Astrocyte (in vitro differentiated cells and primary cell): ENCODE measurements at places on chromosomes 3 and 15.

DNA sequence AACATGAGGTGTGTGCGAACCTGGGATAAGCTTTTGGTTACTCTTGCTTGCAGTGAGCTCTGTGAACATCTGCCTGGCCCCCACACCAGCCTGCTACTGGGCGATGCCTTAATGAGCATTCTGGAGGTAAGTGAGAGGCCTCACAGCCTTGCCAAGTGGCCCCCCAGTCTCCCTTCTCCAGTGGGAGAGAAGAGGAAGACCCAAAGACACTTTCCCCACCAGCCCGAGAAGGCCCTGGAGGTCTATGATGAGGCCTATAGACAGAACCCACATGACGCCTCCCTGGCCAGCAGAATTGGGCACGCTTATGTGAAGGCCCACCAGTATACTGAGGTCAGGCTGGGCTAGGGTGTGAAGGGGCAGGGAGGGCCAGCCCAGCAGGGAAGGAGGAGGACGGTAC lies 22.5 kb downstream of the TTC21A start:
- DNase-seq = no peak

DNA sequence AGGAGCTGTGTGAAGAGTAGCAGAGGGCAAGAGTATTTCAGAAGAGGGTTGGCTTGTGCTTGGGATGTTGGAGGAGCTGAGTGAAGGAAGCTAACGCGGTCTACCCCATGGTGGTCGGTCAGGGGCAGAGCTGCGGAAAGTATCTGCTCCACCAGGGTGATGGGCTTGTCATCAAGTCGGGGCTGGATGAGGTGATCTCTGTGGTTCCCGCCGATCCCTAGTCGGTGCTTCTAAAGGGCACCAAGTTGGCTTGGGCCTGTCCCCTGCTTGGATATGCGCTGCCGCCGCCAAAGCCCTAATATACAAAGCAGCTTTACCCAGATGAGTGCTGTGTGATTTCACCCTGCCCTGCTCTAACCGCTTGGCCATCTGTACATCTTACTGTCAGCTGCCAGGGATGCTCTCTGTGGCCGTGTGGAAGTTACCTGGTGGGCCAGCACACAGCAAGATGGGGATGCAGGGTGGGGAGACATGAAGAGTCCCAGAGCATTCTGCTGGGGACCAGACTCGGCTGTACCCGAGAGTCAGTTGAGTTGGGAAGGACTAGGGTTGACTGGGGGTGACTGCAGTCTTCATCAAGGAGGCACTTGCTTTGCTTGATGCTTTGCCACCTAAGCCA lies 226.1 kb upstream of the BHLHE40 start:
- DNase-seq = no peak

GRCh38 chr3:114741066-114741465 lies 406.0 kb downstream of the ZBTB20 start:
- no peak for DNase-seq

GRCh38 chr15:75989045-75989444 lies 23.2 kb downstream of the NRG4 start:
- no peak for DNase-seq

- no peak for DNase-seq
Measured at GRCh38 chr15:63322541-63322940, 45.1 kb downstream of the APH1B start.

DNA sequence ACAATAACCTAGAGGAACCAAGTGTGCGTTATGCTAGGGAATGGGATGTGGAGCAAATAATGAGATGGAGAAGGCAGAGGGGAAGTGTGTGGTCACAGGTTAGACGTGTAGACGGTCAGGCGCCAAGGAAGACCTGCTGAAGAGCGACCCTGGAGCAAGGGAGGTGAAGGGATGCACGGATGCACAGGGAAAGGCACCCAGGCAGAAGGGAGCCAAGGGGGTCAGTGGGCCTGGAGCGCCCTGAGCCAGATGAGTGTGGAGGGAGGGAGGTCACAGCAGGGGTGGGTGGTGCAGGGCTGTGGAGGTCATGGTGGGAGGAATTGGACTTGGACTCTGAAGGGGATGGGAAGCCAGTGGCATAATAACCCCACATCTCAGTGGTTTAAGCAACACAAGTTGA lies 70.2 kb downstream of the SLC6A1 start:
- no peak for DNase-seq

- peak; percentile 18 for DNase-seq
Measured at GRCh38 chr3:151468284-151468917, 7.5 kb upstream of the IGSF10 start.

DNA sequence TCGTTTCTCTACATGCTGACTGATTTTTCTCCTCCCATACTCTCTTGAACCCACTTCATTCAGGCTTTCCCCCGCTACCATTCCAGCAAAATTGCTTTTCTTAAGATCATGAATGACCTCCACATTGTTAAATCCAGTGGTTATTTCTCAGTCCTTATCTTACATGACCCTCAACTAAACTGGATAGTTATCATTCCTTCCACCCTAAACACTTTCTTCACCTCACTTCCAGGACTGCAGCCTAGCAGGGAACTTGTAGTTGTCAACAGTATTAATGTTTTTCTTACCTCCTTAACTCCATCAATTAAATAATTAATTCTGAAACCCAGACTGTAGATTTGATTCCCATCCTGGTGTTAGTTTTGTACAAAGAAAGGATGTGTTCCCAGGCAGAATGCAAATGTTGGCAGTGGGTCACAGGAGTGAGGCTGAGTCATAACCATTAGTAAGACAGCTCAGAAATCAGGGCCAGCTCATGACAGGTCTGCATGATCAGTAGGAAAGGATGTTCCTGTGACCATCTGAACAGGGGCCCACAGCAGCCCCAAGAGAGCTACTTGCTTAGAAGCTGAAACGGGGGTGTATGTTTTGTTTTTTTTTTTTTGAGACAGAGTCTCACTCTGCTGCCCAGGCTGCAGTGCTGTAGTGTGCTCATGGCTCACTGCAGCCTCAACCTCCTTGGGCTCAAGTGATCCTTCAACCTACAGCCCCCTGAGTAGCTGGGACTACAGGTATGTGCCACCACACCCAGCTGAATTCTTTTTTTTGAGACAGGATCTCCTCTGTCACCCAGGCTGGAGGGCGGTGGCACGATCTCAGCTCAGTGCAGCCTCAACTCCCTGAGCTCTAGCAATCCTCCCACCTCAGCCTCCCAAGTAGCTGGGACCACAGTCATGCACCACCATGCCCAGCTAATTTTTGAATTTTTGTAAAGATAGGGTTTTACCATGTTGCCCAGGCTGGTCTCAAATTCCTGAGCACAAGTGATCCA lies 9.1 kb downstream of the BCL2L10 start:
- DNase-seq = peak; percentile 97

DNA sequence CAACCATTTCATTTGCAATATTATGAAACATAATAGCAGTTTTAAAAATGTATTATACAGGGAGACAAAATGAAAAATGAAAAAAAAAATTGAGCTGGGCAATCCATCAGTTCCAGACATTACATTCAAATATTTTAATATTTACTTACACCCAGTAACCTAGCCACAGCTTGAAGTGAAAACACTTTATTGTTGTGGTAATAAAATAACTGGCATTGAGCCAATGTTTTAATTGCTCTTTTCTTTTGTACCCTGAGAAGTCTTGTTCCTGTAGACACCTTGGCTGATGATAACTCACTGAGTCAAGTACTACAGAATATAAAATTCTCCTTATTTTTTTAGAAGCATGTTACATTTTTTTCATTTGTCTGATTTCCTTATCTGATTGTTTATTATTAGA lies 180.6 kb downstream of the ROBO1 start:
- no peak for DNase-seq

GRCh38 chr3:71724584-71725270 lies 475 bp downstream of the EIF4E3 start:
- no peak for DNase-seq

- DNase-seq = no peak
Measured at GRCh38 chr3:58000306-58001085, 7.7 kb upstream of the FLNB start.

DNA sequence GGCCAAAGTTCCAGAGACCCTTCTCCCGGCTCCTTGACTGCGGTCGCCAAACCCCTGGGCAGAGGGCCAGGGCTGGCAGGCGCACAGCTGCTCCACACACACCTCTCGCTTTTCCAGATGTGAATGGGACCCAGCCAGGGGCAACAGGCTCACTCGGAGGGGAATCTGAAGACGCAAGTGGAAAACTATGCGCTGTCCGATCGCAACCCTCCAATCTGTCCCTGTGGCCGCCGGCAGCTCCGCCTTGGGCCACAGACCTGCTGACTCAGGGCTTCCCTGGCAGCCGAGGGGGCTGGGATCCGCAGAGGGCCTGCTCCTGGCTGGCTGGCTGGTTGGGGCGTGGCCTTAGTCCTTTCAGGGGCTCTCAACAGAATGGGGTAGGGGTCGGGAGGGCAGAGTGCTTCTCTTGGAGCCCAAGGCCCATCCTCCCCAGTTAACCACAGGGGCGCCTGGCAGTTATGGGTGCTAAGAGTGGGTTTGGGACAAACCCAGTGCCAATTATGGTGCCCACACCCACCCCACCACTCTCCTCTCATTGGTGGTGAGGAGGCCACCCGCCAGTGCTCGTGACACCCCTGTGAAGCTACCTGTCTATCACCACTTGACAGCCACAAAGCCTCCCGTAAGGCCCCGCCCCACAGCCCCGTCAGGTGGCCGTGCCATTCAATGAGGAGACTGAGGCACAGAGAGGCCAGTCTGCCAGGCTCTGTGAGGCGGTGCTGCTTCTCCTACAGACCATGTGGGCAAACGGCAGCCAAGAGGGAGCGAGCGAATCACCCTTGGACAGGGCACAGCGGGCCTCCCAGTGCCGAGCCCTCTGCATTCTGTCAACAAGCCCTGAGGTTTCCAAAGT lies 53.8 kb downstream of the IQSEC1 start:
- peak; percentile 81 for DNase-seq

- no peak for DNase-seq
Measured at GRCh38 chr3:42510325-42510724, 7.9 kb downstream of the VIPR1 start.

- no peak for DNase-seq
Measured at GRCh38 chr3:38687321-38687720, 37.8 kb upstream of the SCN5A start.

- peak; percentile 89 for DNase-seq
Measured at GRCh38 chr3:150348500-150348899, 59.6 kb upstream of the TSC22D2 start.

GRCh38 chr3:10021856-10022775 lies 4.1 kb upstream of the FANCD2 start:
- DNase-seq = no peak

DNA sequence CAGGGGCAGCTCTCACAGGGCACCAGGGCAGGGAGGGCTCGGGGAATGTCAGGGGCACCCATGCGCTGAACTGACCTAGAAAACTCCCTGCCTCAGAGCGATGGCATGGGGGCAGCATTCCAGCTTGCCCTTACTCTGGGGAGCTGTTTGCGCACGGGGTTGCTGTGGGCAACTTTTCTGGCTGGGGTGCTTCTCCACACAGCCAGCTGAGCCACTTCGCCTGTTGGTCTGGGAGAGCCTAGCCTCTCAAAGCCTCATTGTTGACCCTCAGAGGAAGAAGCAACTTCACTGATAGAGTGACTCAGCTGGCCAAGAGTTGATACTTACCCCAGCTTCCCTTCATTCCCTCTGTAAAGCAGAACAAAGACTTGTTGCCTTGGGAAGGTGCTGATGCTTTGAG lies 42.6 kb upstream of the MRPS22 start:
- peak; percentile 49 for DNase-seq

- DNase-seq = no peak
Measured at GRCh38 chr15:22237891-22238275, 157.6 kb downstream of the OR4M2 start.

- no peak for DNase-seq
Measured at GRCh38 chr3:176661432-176661964, 535.8 kb downstream of the TBL1XR1 start.

DNA sequence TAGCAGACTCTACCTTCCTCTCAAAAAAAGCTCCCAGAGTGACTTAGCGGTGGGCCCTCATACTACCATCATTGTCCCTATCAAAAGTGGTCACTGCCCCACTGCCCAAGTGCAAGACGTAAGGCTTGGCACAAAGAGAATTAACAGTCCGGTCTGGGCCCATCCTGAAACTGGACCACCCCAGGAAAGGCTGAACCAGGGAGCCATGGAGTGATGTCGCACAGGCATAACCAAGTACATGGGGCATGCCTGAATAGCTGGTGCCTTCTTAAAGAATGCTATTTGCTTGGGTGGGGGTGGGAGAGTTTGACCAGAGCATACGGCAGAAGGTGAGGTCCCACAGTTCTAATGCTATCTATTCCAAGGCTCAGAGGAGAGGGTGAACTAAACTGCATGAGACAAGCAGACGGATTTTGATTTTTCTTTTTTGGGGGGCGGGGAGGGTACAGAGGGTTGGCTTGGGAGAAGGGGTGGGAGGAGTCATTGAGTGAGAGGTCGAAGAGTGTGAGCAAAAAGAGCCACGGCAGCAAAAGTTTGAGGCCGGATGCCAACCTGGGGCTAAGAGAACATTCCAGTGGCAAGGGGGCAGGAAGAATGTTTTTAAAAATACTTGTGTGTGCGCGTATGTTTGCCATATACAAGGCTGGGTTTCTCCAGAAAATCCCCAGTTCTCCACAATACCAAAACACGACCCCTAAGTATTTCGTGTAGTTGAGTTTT lies 50.2 kb downstream of the FAM174B start:
- DNase-seq = no peak

DNA sequence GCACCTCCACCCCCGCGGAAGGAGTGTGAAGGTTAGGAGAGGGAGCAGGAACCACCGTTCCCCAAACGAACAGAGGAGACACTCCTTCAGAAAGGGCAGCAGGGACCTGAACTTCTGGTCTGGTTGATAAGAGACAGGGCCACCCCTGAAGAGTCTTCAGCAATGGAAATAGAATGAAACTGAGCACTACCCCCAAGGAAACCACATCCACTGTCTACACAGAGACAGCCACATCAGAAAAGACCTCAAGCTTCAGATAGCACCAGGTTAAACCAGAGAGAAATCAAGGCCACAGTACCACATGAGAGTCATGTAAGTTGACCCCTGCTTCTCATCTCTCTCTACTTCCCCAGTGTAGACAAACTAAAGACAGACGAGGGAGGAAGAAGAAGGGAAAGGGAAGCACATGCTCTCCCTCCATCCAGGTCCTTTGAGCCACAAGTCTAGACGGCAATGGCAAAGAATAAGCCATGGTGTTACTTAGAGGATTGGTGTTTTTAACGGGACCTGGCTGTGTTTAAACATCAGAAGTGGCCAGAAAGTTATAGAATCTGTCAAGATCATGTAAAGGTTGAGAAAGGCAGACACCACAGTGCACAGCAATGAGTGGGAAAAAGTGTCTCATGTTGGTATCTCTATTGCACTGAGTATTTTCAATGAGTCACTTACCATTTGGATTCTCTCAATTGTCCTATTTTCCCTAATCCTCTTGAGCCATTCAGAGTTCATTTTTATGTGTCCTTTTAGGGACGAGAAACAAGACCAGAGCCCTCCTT lies 31.4 kb upstream of the CTNNB1 start:
- DNase-seq = no peak

- DNase-seq = no peak
Measured at GRCh38 chr15:66848116-66848515, 146.1 kb downstream of the SMAD6 start.

DNA sequence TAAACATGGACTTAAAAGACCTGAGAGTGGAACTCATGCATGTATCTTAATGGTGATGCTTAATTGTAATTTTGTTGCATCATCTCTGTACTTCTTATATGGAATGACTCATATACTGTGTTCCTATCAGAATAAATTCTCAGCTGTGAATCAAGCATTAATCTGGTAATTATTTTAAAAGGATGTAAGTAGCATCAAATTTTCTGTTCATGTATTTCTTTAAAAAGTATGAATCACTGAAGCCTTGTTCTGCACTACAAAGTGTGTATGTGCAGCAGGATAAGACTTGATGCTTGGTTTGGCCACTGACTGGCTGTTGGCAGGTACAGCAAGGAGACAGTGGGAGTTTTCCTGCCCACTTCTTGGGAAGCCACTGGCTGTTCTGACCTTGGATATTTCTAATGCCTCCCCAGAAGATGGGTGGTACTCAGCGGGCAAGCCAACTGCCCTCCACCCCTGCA lies 123.9 kb downstream of the ANO10 start:
- peak; percentile 31 for DNase-seq
